Stimulated activated CD4-positive, alpha-beta T cell treated with anti-CD3 and anti-CD28 coated beads, Interleukin-15, amount 100 ng/mL, for 24 hours (primary cell): ENCODE measurements at places on chromosomes 13 and 19.

GRCh38 chr13:84896128-84896527 lies 903.1 kb downstream of the SLITRK6 start:
- peak; percentile 35 for DNase-seq

DNA sequence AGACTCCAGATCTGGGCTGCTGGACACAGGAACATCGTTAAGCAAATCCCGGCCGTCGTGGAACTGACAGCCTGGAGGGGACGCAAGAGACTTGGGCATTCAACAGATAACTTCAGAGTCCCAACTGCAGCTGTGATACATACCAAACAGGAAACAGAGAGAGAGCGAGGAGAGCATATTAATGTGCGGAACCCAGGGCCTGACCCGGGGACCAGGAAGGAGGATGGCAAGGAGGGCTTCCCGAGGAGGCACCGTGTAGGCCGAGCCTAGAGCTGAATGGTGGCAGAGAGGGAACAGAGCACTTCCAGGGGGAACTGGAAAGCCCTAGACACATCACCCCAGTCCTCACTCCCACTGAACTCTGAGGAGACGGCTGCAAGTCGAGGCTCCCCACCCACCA lies 68.1 kb downstream of the SIPA1L3 start:
- DNase-seq, result no peak

GRCh38 chr19:5621945-5622464 lies 571 bp downstream of the SAFB2 start:
- peak; percentile 48 for DNase-seq

- no peak for DNase-seq
Observed at GRCh38 chr13:106916329-106916976, 348.5 kb upstream of the ARGLU1 start.

- peak; percentile 17 for DNase-seq
Observed at GRCh38 chr13:99124794-99125316, 75.8 kb upstream of the UBAC2 start.

DNA sequence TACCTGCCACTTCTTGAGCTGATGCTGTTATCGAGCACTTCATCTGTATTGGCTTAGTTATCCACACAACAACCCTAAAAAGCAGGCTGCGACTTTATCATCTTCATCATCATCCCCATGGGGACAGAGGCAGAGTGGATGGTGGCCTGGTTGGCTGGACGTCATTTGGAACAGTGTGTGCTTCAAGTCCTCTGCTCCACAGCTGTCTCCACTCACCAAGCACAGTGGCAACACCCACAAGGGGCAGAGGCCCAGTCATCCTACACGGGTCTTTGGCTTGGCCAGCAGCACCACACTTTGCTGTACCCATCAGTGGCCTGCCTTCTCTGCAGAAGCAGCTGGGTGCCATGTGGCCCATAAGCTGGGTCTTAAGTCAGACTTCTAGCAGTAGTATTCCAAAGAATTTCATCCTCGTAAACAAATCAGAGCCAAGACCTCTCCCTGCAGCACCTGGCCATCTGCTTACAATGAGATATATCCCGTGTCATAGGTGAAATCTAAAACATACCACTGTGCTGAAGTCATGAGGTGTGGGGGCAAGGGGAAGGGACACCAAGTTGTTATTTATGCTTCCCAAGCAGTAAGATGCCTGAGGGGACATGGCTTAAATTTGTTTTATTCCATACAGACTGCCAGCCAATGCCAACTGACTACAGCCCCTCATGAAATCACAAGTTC lies 47.9 kb upstream of the EPHX3 start:
- no peak for DNase-seq

- DNase-seq, result no peak
Observed at GRCh38 chr19:23558541-23558940, 128.5 kb downstream of the ZNF675 start.

GRCh38 chr13:20709782-20710181 lies 6.3 kb downstream of the IL17D start:
- no peak for DNase-seq

GRCh38 chr19:5683177-5683886 lies 2.5 kb downstream of the HSD11B1L start:
- DNase-seq, result no peak

DNA sequence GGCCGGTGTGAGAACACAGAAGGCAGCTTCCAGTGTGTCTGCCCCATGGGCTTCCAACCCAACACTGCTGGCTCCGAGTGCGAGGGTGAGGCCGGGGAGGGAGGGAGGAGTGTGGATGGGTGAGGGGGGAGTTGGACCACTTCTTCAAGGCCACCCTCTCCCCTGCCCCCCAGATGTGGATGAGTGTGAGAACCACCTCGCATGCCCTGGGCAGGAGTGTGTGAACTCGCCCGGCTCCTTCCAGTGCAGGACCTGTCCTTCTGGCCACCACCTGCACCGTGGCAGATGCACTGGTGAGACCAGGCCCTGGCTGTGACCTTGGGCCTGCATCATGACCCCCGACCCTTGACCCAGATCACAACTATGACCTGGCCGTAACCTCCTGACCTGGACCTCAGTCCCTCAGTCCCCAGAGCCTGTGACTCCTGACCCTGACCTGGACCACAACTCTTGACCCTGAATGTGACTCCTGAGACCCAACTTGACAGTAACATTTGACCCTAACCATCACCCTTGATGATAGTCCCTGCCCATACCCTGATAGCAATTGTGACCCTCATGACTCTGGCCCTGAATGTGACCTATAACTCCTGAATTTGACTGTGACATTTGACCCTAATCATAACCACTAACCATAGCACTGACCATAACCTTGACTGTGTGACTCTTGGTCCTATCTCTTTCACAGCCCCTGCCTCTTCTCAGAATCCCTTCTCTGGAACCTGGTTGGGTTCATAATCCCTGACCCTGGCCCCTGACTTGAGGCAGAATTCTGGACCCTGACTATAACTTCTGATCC lies 10.9 kb downstream of the LTBP4 start:
- no peak for DNase-seq

DNA sequence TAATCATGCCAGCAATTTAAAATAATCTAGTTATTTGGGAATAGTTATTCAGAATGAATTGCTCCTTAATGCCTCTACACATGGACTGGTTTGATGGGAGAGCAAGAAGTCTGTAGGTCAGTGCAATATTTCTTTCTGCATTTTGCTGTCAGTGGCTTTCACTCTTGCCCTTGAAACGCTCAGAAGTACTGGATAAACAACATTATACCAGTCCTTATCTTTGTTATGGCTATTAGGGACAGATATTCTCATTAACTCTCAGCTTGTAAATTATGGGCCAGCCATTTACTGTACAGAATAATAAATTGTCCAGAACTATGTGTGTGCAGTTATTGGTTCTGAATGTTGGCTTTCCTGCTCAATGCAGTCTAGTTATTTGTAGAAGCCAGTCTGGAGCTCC lies 224.4 kb downstream of the OXGR1 start:
- DNase-seq, result no peak

- no peak for DNase-seq
Observed at GRCh38 chr13:46521921-46522747, 30.8 kb upstream of the LRCH1 start.
